Activated CD4-positive, alpha-beta T cell treated with anti-CD3 and anti-CD28 coated beads, Interleukin-2, amount 50 U/mL, for 4 hours (primary cell): ENCODE measurements at places on chromosomes 2 and 18.

GRCh38 chr2:129762386-129763189, 216.9 kb upstream of the RAB6C start:
- no peak for DNase-seq

DNA sequence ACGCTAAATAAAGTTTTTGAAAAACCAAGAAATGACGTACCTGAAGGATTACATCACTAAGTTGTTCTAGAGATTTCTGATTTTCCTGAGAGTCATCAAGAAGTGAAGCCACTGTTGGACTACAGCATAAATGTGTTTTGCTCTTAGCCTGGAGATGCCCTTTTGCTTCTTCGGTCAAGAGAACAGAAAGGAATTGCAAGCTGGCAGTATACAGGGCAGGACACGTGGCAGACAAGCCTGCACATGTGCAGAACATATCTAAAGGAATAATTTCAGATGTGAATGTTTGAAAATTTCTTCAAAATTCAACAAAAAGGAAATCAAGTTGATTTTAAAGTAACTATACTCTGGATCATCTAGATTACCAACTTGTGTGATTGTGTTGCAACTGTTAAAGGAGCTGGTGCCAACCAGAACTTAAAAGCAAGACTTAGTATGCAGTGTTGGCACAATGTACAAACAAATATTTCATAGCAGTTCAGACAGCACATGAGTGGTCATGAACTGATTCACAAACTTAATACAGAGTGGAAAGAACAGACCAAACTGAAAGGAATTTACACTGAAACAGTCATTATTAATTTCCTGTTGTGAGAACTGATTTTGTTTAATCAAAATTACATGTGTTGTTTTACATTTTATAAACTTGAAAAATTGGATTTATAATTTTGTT, 100.4 kb upstream of the CD226 start:
- no peak for DNase-seq

GRCh38 chr2:176832086-176832485, 380.5 kb upstream of the HNRNPA3 start:
- no peak for DNase-seq

- no peak for DNase-seq
Measured at GRCh38 chr18:60322591-60322990, 50.0 kb downstream of the MC4R start.

DNA sequence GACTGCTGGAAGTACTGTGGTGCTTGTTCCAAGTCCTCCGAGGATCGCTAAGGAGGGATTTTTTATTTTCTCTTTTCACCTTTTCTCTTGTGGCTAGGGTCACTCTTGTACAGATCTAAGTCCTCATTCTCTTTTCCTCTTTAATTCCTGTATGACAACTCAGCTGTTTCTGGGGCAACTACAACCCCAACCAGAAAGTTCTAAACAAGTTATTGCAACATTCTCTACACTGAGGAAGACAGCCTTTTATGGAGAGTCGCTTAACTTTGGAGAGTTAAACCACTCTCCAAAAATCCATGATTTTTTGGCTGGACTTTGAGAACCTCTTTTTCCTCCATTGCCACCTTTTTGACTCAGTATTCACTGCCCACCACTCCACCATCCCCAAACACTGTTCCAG, 74.0 kb upstream of the SESTD1 start:
- DNase-seq: no peak

DNA sequence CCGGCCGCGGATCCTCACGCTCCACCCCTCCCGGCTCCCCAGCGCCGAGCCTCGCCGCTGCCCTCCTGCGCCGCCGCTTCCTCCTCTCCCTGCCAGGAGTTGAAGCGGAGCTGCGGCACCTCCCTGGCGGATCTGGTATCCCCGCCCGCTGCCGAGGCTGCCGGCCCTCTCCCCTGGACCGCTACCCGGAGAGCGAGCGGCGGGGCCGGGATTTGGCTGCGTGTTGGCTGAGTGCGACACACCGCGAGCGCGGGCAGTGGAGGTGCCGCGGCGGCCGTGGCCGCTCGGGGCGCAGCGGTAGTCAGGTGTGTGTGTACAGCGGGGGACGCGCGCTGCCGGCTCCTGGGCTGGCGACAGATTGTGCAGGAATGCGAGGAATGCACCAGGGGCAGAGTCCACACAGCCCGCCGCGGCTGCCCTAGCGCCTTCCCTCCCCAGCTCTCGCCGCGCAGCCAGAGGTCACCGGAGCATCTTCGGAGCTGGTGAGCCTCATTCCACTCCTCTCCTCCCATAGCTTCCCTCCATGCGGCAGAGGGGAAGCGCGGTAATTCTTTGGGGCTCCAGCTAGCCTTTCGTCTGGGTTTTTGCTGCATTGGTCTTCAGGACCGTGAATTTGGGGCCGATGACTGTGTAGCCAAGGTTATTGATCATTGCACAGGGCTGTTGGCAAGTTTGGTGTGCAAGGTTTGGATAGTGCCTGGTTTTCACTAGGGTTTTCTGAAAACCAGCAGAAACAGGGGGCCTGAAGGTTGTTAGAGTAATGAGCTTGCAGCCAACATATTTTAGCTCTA, 1.3 kb downstream of the PKP4 start:
- DNase-seq: peak; percentile 53

- DNase-seq: no peak
Measured at GRCh38 chr2:169047256-169048250, 16.4 kb upstream of the ABCB11 start.

DNA sequence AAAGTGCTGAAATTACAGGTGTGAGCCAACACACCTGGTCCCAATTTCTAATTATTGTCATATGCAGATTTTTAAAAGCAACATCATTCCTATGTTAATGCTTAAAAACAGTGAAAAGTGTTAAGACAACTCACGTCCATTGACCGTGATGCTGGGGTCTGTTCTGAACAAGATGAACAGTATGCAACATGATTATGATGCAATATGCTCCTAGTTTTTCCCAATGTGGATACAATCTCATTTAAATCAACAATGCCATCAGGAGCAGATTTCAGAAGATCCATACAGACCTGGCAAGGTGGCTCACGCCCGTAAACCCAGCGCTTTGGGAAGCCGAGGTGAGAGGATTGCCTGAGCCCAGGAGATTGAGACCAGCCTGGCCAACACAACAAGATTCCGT, 31.5 kb downstream of the E2F6 start:
- no peak for DNase-seq

DNA sequence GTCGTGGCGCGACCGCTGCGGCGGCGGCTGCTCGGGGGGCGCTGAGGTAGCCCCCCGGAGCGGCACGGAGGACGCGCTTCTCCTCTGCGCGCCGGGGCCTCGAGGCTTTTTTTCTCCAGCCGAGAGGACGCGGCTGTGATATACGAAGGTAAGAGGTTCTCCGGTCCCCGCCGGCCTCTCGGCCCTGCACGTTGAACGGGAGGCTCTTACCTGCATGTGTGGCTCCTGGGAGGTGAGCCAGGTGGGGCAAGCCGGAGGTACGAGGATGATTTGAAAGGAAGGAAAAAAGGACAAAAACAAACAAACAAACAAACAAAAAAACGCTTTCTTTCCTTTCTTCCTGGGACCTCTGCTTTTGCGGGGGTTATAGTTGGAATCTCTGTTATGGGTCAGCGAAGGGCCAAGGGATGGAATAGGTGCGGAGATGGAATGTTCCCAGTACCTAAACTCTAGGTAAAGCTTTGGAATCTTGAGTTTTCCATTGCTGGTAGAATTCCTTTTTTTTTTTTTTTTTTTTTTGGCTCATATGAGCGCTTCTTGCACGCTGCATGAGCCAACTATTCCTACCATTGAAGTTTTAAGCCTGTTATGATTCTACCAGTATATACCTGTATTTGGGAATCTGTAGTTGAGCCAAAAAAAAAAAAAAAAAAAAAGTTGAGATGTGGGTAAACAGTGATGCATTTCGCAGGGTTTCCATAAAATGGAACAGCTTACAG, 674 bp downstream of the PTPN4 start:
- DNase-seq: peak; percentile 8

GRCh38 chr2:41355794-41356193, 692.0 kb upstream of the PKDCC start:
- no peak for DNase-seq

GRCh38 chr2:136527560-136527959, 237.8 kb upstream of the THSD7B start:
- no peak for DNase-seq

- no peak for DNase-seq
Measured at GRCh38 chr2:241772063-241772499, 4.5 kb upstream of the GAL3ST2 start.

DNA sequence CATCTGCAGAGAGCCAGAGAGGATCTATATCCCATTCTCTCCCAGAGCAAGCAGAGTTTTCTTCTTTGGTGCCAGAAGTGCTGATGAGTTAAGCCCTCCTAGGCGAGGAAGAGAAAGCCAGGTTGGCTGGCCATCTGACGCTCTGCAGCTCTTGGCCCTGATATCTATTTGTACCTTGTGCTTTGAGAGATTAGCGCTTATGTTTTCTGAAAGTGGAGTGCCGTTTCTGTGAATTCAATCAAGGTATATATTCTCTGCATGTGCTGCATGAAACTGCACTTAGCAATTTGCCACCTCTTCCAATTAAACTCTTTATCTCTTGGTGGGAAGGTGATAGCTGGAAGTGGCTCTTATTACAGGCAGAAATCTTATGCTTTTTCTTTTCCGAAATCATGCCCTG, 177.5 kb downstream of the LPIN1 start:
- DNase-seq: no peak

DNA sequence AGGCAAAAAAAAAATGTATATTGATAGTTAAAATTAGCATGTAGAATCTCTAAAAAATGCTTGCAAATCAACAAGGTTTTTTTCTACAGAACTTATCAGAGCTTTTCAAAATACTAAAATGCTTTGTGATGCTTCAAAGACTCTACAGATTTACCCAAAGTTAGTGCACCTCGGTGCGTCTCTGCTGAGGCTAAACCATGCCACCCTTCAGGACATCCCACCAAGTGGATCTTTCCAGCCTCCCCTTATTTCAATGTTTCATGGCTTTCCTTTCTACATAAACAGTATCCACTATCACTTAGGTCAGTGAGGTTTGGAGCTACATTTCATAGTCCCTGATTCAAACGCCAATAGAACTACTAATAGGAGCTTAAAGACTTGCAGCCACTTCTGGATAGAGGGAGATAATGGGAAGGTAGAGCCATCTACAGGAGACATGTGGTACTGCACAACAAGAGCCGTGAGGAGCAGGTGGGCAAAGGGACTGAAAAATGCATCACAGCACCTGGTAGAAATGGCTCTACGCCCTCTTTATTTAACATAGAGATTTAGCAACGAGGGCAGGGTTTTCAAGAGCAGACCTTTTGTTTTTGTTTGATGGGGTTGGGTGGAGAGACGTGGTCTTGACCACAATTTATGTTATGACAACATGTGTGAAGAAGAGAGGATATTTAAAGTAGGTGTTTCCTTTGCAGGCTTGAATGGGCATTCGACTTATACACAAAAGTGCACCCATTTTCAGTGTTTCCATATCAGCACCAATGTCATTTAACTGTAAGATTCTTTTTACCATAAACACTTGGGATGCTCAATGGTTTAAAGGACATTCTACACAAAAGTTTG, 56.1 kb upstream of the SLC35G4 start:
- no peak for DNase-seq

GRCh38 chr2:105854972-105855371, 110.3 kb downstream of the NCK2 start:
- DNase-seq: no peak

GRCh38 chr2:166784296-166784946, 103.9 kb upstream of the XIRP2 start:
- no peak for DNase-seq

GRCh38 chr2:238183821-238184220, 19.7 kb downstream of the ILKAP start:
- DNase-seq: no peak

GRCh38 chr2:2591542-2591940, 260.5 kb upstream of the MYT1L start:
- no peak for DNase-seq

GRCh38 chr18:79975043-79975442, 10.6 kb downstream of the HSBP1L1 start:
- DNase-seq: no peak

DNA sequence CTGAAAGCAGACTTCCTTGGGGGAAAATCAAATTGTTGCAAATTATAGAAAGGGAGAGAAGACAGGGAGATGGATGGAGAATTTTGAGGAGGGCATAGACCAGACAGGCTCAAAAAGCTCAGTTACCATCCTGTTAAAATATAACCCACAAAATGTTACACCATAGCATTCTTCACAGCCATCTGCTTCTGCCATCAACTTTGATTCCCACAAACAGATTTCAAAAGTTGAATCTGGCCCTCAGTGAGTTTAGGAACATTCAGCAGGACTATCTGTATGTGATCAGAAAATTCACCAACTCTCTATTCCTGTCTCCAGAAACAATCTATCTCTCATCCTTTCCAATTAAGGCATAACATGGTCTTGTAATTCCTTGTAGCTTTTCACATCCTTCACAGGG, 159.8 kb upstream of the CCDC68 start:
- DNase-seq: no peak

DNA sequence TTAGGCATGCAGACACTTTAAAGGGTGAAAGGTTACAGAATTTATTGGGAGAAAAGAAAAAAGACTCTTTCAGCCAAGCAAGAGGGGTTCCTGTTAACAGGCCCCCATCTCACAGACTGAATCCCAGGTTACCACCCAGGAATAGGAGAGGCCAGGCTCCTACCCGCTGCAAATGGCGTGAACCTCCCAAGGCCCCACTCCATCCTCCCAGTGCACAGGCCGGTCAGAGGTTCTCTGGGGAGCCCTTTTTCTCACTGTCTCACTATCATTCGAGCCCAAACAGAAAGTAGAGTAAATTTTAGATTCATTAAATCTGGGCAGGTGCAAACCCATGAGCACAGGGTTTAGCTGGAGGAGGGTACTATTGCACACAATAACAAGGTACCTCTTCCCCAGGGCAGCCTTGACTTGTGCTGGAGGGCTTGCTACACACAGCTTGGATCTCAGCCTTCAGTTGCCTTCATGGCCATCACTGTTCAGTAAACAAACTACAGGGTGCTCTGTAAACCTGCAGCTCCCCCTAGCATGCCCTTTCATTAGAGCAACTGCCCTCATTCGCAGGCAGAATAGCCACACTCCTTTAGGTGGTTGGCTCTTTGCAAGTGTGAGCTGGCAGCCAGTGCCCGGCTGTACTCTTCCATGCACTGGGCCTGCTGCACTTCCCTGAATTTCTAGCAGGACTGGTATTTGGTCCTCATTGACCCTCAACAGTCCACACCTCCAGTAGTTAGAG, 7.3 kb upstream of the PLEK start:
- DNase-seq: no peak

- DNase-seq: no peak
Measured at GRCh38 chr2:144702051-144702450, 182.1 kb upstream of the ZEB2 start.

GRCh38 chr2:112150851-112151250, 12.7 kb downstream of the FBLN7 start:
- no peak for DNase-seq

GRCh38 chr2:116489944-116490343, 1324.5 kb upstream of the DDX18 start:
- DNase-seq: no peak

- no peak for DNase-seq
Measured at GRCh38 chr2:17272652-17273525, 245.4 kb downstream of the RAD51AP2 start.

GRCh38 chr18:3713708-3714107, 263.7 kb downstream of the TGIF1 start:
- DNase-seq: no peak
